Sigmoid colon (tissue), 7 donors: ENCODE measurements at places on chromosomes 4 and X. TPM values are rescaled to one million over a fixed set of nuclear protein-coding genes. Genes with fewer than 3 reads are reported as not detected.

GRCh38 chr4:183758061-183758757 lies 99.1 kb downstream of the TRAPPC11 start:
- DNase-seq, result no peak

- DNase-seq, result no peak
Measured at GRCh38 chrX:108165383-108166111, 74.0 kb downstream of the ATG4A start.

- DNase-seq, result no peak
Measured at GRCh38 chr4:149072384-149072783, 630.2 kb upstream of the NR3C2 start.

TRO gene
- total RNA-seq, result 5.8 TPM

DNA sequence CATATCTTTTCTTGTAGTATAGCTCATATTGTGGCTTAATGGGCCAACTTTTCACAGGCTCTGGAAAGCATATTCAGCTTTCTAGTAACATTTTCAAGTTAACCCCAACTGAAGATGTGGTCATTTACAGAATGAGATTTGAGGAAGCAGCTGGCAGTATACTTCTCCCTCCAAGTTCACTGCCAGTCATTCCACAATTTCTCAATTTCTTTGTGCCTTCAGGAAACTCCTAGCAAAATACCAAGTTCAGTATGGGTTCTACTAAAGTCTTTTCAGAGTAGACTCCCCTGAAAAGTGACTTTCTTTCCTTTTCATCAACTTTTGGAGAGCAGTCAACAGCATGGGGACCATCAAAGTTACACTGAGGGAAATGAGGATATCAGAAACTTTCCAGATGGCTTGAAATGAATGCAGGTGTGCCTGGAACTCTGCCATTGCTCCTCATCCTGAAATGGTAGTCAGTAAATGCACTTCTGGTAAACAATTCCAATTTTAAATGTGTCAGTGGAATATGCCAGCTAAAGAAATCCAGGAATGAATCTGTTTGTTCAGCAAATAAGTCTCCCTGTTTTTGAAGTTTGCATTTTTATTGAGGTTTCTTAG lies 81.5 kb upstream of the TEX13D start:
- no peak for DNase-seq

GAGE12J gene
- not detected for total RNA-seq

GRCh38 chrX:24925430-24925829 lies 90.3 kb downstream of the ARX start:
- no peak for DNase-seq

- DNase-seq, result no peak
Measured at GRCh38 chr4:105002278-105002677, 144.4 kb upstream of the TET2 start.

ARHGAP4 gene
- total RNA-seq, result 18.2 TPM

DNA sequence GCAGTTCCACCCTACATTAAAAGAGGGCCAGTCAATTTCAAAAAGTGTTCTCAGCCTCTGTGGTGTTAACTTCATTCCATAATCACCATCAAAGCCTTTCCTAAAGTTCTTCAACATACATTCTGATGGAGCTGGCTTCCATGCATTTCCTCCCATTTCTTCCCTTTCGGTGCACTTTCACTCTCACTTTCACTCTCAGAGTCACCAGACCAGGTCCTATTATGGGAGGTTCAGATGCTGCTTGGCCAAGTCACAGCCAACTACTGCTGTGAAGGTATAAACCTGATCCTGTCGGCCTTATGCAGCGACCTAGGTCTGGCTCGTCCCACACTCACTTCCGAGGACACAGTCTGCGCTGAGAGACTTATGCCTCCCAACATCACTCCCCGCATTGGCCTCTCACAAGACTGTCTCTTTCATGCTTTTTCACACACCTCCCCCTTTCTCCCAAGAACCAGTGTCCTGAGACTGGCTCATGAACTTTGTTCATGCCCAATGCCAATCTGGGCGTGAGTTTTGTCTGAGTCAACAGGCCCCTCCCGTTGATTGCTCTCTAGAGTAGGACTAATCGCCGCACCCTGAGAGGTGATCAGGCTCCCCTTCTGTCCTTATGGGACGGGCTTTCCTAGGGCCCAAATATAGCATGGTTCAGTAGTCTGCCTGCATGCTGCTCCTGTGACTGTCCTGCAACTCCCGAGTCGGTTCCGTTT lies 60.8 kb upstream of the XAGE1B start:
- no peak for DNase-seq

SH3RF1 gene
- 8.2 TPM for total RNA-seq

GRCh38 chr4:56627985-56628384 lies 53.1 kb downstream of the HOPX start:
- no peak for DNase-seq

- DNase-seq, result no peak
Measured at GRCh38 chr4:62709618-62710252, 1509.6 kb downstream of the ADGRL3 start.

DNA sequence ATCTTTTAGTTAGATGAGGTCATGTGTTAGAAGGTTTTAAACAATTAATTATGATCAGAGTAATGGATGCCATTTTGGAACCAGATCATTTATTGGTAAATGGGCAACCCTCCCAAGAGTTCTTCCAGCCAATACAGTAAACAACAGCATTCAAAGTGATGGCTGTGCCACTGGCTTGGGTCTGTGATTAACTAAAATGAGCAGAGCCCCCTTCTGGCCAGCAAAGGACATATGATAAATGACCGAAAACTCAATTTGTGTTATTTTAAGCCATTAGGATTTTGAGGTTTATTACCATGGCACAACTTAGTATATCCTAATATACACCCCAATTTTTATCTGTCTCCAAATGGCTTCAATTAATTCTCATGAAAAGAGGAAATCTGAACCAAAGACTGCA lies 90.8 kb upstream of the NPFFR2 start:
- DNase-seq, result no peak

DNA sequence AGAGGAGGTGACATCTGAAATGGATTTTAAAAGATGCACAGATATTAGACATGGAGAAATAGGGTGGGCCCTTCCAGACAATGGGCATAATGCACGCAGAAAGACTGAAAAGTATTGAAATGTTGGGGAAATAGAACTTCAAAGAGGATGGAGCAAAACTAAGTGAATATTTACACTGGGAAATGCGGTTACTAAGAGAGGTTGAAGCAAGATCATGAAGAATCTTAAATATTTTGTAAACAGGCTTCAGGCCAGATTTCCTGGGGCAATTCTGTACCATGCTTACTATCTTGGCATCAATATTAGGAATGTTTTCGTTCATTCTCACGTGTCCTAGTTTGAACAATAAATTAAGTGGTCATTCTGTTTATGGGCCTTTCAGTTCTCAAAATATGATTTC lies 216.3 kb downstream of the ADAMTS3 start:
- no peak for DNase-seq
